Tibial nerve (tissue), 4 donors: ENCODE measurements at places on chromosomes 5 and 9. TPM values are rescaled to one million over a fixed set of nuclear protein-coding genes. Genes with fewer than 3 reads are reported as not detected.

DNA sequence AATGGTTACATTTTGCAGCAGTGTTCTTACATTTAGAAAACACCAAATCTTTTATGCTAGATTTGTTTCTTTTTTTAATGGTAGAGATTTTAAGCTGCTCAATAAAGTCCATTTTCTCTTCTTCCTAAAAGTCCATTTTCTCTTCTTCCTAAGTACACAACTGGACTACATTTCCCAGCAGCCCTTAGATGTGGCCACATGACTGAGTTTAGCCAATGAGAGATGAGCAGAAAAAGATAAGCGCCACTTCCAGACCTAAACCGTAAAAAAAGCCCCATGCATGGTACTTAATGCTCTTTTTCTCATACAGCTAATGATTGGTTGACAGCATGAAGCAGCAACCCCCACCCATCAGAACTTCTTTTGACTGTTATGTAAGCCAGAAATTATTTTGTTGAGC lies 206.7 kb downstream of the FAM114A2 start:
- DNase-seq, result no peak

DNA sequence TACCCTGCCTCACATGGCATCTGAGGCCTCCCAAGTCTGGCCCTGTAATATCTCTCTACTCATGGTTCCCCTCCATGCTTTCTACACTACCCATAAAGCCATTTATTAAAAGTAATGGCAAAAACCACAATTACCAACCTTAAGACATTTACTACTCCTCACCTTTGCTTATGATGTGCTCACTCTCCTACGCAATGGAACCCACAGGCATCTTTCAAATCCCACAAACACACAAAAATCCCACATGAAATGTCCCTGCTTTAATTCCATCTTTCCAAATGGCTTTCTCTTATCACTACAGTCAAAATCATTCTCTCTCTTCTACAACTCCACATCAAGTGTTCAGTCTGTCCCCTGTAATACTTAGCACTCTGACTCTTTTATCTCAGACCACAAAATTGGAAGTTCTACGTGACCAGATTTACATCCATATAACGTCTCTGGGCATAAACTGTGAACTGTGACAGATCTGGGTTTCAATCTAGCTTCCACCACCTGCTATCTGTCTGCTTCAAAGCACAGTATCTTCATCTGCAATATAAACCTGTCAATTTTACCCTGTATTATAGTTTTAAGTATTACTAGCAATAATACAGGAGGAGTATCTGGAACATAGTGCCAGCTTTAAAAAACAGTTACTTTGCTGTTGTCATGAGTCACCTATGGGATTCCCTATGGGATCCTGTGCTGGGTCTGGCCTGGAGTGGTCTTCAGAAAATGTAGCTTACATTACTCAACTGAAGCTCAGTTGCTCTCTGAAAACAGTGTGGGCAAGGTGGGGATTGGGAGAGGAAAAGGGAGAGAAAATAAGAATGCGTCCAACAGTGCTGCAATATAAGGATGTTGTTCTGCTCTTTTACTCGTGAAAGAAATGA lies 137.1 kb upstream of the TRIM32 start:
- no peak for DNase-seq

- DNase-seq, result no peak
Observed at GRCh38 chr9:134918646-134919045, 934 bp upstream of the FCN1 start.

Gene SOHLH1
- total RNA-seq, result not detected

Gene BHMT2
- 39.4 TPM for total RNA-seq
